ENCODE measurements at places on chromosomes 7 and 10.

GRCh38 chr7:108101759-108102158 lies 28.4 kb downstream of the LAMB4 start:
- no peak for DNase-seq

DNA sequence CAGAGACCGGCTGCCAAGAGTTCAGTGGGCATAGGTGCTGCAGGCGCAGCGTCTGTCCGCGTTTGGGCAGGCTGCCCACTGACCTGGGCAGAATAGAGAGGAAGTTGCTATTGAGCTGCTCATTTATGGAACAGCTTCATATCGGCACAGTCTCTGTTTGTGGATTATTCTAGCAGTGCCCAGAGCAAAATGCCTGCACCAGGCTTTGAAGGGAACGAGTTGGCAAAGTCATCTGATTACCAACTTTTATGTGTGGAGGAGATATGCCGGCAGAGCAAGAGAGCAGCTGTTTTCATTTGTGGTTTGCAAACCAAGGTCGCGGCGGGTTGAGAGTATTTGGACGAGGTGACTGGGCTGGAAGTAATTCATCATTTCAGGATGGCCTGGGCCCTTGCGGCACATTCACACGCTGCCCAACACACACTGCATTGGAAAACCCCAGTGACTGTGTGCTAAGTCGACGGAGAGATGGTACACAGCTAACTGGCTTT lies 228.5 kb downstream of the TCERG1L start:
- DNase-seq: no peak

DNA sequence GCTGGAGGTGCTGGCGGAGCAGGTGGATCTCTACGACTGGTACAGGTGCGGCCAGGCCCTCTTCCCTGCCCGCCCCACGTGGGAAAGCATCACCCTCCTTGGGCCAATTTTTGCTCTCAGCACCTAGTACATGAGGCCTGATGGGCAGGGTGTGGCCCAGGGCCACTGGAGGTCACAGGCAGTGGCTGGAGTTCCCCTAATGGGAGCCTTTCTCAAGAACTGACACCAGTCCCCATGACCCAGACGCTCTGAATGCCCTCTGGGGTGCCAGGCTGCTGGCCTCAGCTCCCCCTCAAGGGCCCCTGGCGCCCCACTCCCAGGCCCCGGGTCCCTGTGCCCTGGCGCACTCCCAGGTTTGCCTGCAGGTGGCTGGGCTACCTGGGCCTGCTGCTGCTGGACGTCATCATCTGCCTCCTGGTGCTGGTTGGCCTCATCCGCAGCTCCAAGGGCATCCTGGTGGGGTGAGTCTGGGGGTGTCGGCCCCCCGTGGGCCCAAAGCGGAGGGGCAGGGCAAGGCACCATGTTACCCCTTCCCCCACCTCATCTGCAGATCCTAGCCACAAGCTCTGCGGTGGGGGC lies 15.9 kb downstream of the TTYH3 start:
- DNase-seq: no peak

GRCh38 chr7:30412782-30413504 lies 65.6 kb downstream of the NOD1 start:
- no peak for DNase-seq

- no peak for DNase-seq
Observed at GRCh38 chr10:930625-931325, 730 bp downstream of the LARP4B start.

- no peak for DNase-seq
Observed at GRCh38 chr10:70799124-70799523, 13.9 kb upstream of the TBATA start.

DNA sequence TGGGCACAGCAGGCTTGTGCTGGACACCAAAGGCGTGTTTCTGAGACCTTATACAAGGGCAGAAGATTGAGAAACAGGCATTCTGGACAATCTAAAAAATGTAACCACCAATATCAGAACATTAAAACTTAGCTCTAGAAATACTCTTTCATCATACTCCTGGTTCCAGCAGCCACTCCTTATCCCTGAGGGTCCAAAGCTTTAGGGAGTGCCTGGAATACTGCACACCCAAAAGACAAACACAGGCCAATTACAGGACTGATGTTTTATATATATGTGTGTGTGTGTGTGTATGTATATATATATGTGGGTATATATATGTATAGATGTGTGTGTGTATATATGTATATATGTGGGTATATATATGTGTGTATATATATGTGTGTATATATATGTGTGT lies 39.6 kb downstream of the FAM171A1 start:
- DNase-seq: no peak

DNA sequence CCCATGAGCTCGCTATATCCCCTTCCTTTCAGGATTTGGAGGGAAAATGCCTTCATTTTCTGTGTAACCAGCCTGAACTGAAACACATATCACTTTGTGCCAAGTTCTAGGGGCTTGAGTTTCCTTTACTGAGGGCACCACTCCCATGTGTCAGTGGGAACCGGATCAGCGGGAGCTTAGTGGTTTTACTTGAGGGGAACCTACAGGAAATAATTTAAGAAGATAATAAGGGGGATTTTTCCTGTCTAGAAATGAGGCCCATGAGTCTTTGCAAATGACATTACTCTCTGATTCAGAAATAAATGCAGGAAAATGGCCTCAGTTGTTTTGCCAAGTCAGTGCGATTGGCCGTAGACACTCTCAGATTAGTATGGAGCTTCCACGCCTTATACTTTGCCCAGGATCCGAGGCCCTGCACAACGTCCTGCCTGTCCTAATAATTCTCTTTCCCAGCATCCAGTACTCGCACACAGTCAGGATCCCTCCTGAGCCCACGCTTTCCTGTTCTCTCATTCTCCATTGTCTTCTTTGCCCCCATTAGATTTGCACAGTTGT lies 86.4 kb upstream of the LYZL1 start:
- DNase-seq: no peak

- DNase-seq: no peak
Observed at GRCh38 chr7:16420329-16420648, 1.0 kb downstream of the CRPPA start.

DNA sequence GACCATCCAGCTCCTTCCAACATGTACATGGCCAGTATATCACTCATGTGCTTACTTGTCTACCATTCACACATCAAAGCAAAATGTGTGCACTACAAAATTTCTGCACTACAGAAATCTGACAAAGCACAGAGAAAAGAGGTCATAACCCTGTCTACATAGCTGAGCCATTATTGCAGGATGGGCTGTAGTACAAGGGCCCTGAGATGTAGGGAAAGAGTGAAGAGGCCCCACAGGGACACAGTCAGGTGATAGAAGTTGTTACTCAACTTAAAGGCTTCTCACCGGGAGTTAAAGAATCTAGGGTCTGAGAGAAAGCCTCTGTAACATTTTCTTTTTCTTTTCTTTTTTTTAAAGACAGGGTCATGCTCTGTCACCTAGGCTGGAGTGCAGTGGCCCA lies 17.5 kb downstream of the AVPI1 start:
- no peak for DNase-seq

DNA sequence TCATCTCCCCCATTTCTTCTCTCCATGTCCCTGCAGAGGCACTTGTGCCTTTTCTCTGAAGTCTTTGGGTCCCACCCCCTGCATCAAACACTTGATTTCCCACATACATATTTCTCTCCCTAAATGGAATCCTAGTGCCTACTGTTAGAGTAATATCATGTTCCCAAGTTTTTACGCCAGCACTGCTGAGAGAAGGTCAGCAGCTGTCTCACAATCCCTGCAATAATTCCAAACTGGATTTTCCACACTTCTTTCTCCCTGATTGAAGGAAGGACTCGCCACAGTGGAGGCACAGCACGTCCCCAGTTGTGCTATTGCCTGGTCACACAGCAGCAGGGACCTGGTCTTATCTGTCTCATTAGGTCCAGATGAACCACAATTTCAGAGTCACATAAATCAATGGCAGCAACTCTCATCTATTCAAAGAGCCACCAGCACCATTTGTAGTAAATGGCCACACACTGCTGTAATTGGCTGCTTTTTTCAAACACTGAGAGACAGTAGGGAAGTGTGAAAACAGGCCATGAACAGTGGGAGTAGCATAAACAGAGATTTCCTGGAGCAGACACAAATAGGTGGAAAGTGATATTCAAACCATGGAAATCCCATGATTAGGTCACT lies 605.5 kb downstream of the XPNPEP1 start:
- no peak for DNase-seq

DNA sequence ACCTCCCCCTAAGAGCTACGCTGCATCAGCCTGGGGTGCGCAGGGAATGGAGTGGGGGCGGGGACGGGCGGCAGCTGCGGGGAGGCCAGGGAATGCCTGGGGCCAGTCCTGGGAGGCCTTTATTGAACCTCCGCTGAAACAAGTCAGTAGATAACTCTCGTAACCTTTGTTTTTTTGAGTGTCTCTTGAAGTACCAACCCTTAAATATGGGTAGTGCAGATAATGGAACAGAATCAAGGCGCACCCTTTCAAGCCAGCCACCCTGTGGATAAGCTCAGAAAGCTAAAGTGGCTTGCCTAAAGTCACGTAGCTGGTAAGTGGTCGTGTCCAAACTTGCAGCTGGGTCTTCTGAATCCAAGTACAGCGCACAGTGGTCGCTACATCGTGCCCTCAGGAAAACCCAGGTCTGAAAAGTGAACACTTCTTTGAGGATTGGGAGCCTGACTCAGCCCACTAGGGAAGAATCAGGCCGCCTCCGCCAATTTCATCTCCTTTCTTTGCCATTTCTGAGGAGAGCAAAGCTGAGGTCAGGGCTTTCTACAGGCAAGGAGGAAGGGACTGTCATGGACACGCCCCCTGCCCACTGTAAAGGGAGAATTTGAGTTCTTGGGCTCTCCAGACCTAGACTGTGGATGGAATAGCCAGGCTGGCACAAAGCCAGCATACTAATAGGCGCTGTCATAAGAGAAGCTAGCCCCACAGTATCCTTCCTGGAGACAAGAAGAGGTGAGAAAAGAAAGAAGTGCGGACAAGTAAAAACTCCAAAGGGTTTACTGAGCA lies 3.2 kb upstream of the EGR2 start:
- DNase-seq: no peak

DNA sequence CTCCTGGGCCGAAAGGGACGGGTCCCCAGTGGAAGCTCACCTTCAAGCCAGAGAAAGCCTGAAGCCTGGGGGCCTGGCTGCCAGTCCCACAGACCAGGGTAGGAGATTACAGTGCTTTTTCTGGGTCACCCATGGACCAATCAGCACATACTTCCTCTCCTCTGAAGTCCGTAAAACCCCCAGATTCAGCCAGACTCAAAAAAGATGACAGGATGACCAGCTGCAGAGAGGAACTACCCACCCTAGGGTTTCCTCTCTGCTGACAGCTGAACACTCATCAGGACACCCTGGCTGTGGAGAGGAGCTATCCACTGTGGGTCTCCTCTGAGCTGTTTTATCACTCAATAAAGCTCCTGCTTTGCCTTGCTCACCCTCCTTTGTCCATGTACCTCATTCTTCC lies 78.0 kb downstream of the SAMD9 start:
- DNase-seq: no peak

DNA sequence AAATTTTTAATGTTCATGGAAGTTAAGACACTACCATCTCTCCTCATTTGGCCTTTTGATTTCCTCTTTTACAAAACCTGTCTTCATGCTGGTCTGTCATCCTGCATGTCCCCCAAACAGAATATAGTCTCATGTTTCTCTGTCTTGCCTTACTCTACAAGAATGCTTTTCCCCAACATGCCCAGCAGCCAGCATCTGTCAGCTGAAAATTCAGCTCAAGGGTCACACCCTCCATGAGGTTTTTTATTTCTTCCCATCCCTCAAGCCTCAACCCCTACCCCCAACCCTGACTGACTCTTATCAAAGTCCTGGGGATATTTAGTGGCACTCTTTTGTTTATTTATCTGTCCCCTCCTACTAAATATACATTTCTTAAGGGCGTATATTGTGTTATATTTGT lies 202.0 kb downstream of the ANK3 start:
- no peak for DNase-seq

GRCh38 chr10:287814-288213 lies 152.6 kb downstream of the ZMYND11 start:
- no peak for DNase-seq

- no peak for DNase-seq
Observed at GRCh38 chr10:59799421-59799820, 46.2 kb upstream of the MRLN start.
